ENCODE measurements at places on chromosomes 4 and X. TPM values are rescaled to one million over a fixed set of nuclear protein-coding genes. Genes with fewer than 3 reads are reported as not detected.

The TEX13C gene
- total RNA-seq: not detected

The NEUROG2 gene
- total RNA-seq: not detected

The PCDH10 gene
- total RNA-seq: 12.5 TPM

The HSFX4 gene
- total RNA-seq: not detected

The FAM114A1 gene
- total RNA-seq: 159 TPM

The UTP3 gene
- total RNA-seq: 37.0 TPM

The CENPVL1 gene
- total RNA-seq: 0.25 TPM

The TLR1 gene
- 0.70 TPM for total RNA-seq

The SMIM31 gene
- not detected for total RNA-seq

The AP1AR gene
- total RNA-seq: 20.0 TPM

The TRPC5OS gene
- not detected for total RNA-seq

The PRKG2 gene
- total RNA-seq: 0.29 TPM

The MAGEB17 gene
- total RNA-seq: not detected

The PCDH7 gene
- 40.8 TPM for total RNA-seq

The CCDC149 gene
- total RNA-seq: 10.2 TPM

The DKK2 gene
- 2.1 TPM for total RNA-seq

The RTL5 gene
- 13.2 TPM for total RNA-seq

The WDR17 gene
- 2.0 TPM for total RNA-seq

The LPAR4 gene
- 7.0 TPM for total RNA-seq

The GAGE12H gene
- not detected for total RNA-seq

The HS6ST2 gene
- total RNA-seq: 12.9 TPM

The NDUFB11 gene
- total RNA-seq: 79.4 TPM

The GAGE1 gene
- not detected for total RNA-seq
